Natural killer cell (primary cell): ENCODE measurements at places on chromosomes 7 and 10. TPM values are rescaled to one million over a fixed set of nuclear protein-coding genes. Genes with fewer than 3 reads are reported as not detected.

GRCh38 chr10:37710831-37711616 lies 146.4 kb downstream of the ZNF248 start:
- no peak for DNase-seq

The OPTN gene
- 161 TPM for total RNA-seq

The GJD4 gene
- not detected for total RNA-seq

GRCh38 chr10:85527616-85528317 lies 838.8 kb downstream of the GRID1 start:
- DNase-seq, result no peak

GRCh38 chr7:74633451-74633921 lies 24.0 kb upstream of the GTF2I start:
- no peak for DNase-seq

The LIPN gene
- total RNA-seq, result 0.66 TPM

- no peak for DNase-seq
These were observed 16.6 kb upstream of the ITIH2 start for GRCh38 chr10:7686351-7687171.

GRCh38 chr7:55992346-55992745 lies 28.0 kb downstream of the NIPSNAP2 start:
- DNase-seq, result no peak

The HIPK2 gene
- 145 TPM for total RNA-seq
